Activated CD4-positive, alpha-beta T cell treated with anti-CD3 and anti-CD28 coated beads, Interleukin-2, amount 50 U/mL, for 1 hour (primary cell): ENCODE measurements at places on chromosomes 4 and X.

GRCh38 chr4:73376976-73377375 is 27.1 kb upstream of the ALB start:
- no peak for DNase-seq

GRCh38 chr4:125594056-125594602 is 279.4 kb downstream of the FAT4 start:
- no peak for DNase-seq

- DNase-seq, result no peak
These were observed 6.8 kb upstream of the ACSL4 start for GRCh38 chrX:109739625-109740432.

- DNase-seq, result peak; percentile 8
These were observed 716 bp downstream of the KIT start for GRCh38 chr4:54658252-54659093.

DNA sequence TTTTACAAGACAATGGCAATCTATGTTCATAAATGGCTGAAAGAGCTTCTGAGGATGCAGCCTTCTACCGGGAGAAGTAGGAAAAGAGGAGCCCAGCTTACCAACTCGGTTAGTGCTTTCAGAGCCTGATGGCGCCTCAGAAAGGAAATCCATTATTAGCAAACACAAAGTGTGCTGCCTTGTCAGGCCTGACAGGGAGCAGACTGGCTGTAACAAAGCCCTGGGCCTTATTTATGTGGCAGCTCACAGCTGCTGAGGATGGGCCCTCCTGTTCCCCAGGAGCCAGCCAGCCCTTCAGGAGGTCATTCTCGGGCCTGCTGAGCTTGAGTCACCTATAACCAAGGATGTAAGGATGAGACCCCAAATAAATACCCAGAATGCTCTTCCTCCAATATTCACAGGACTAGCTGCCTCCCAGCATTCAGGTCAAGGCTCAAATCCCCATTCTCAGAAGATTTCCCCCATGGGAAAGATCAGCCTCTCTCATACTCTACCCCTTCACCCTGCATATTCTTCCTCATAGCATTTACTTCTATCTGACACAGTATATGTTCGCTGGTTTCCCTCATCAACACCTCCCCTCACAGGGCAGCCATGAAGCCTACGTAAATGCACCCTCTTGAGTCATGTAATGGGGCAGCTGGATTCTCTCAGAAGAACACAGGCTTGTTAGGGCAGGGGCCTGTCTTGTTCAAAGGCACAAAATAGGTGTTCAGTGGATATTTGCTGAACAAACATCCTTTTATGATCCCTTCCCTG is 227.0 kb upstream of the RASGEF1B start:
- DNase-seq, result no peak

GRCh38 chr4:151340751-151341385 is 15.5 kb upstream of the SH3D19 start:
- no peak for DNase-seq

DNA sequence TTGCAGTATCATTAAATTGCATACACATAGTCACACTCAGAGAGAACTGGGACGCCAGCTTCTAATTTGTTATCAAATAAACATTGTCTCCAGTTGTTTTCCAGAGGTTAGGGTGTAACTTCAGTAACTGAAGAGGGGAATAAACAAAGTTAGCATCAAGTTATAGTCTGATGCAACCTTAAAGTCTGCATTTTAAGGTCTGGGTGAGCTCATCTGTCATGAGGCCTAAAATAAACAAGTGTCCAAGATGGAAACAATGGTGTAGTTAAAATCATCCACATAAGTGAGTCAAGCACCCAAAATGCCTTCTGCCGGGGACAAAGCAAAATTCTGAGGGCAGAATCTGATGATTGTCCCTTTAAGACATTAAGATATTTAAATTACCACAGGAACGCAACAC is 70.3 kb upstream of the EMCN start:
- DNase-seq, result no peak

DNA sequence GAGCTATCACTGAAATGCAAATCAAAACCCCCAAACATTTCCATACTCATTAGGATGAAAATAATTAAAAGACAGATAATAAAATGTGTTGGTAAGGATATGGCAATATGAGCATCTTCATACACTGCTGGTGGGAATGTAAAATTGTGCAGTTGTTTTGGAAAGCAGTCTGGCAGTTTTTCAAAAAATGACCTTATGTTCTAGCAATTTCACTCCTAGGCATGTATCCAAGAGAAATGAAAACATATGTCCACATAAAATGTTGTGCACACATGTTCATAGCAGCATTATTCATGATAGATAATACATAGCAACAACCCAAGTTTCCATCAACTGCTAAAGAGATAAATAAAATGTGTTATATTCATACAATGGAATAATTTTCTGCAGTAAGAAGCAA is 14.8 kb upstream of the GPRASP2 start:
- DNase-seq, result no peak

DNA sequence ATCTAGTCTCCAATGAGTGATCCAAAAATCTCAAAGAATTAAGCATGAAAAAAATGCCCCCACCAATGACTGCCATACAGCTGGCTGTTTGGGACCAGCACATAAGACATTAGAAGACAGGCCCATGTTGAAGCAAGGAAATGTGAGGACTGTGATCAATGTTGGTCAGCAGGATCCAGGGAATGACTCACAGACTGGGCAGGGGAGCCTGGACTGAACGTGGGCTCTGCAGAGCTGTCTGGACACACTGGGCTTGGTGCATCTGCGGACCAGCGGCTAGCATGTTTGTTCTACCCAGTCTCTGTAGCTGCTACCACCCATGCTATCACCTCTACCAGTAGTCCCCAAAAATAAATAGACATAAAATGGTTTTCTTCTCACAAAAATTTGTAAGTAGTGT is 108.6 kb downstream of the PALLD start:
- no peak for DNase-seq

DNA sequence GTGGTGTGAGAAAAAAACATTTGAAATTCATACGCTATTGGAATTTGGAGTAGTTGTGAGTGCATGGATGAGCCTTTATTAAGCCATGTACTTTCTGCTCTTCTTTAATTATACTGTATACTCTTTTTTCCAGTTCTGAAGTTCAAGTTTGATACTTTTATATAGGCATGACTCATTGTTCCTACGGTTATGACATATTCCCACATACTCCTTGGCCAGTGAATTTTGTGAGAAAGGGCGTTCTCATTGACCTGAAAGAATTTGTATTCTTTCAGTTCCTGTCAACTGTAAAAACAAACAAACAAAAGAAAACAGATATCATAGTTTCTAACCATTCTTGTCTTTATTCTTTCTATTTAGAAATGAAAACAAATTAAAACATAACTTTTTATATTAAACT is 407.3 kb downstream of the MAPK10 start:
- DNase-seq, result no peak

- no peak for DNase-seq
These were observed 1.2 kb downstream of the ELF2 start for GRCh38 chr4:139175646-139176301.

- no peak for DNase-seq
These were observed 3.0 kb downstream of the ZNF275 start for GRCh38 chrX:153336988-153337387.

GRCh38 chr4:173009129-173009823 is 159.3 kb upstream of the GALNT7 start:
- DNase-seq, result no peak

DNA sequence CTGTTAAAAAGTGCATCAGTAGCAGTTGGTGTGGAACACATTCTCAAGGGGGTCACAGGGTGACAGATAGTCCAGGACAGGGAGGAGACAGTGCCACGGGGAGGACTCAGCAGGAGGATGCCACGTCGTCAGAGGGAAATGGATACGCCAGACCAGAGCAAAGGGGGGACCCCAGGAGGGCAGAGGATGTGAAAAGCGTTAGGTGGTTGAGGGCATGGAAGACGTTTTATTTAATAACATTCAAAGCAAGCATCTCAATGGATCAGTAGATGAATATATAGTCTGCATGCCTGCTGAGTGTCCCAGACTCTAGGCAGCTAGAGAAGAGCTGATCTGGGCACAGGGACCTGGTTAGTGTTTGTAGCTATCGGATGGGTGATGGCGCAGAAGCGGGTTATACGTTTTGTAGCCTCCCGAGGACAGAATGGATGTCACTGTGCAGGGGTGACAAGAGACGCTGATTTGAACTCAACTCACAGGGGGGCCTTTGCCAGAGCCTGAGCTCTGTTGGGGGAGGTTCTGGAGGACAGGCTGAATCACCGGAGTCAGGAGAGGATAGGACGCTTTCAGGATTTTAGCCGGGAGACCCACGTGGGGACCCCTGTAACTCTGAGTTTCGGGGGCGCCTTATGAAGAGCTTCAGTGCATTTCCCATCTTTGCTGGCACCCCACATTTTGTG is 81.3 kb downstream of the STOX2 start:
- DNase-seq, result no peak

DNA sequence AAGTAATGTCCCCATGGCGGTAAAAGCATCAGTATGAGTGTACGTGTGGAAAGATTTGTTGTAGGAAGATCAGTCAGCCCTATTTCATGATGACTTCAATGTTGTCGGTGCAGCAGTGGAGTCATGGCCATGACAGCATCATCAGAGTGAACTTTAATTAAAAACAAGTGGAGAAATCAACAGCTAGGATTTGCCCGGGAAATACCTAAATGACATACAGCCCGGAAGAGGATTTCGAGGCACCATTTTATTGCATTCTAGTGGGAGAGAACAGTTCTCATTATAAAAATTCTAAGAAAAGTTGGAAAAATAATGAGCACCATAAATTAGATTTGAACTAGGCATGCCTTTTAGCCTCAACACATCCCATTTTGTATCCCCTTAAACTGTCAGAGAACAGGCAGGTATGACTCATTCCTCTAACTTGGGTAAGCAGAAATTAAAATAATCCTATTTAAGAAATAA is 170.1 kb downstream of the SHROOM3 start:
- no peak for DNase-seq

- DNase-seq, result no peak
These were observed 23.0 kb upstream of the BCORL1 start for GRCh38 chrX:129959493-129959832.

- DNase-seq, result no peak
These were observed 142.8 kb downstream of the NDST3 start for GRCh38 chr4:118177126-118177525.

GRCh38 chrX:65745992-65746391 is 78.5 kb downstream of the MSN start:
- DNase-seq, result no peak

DNA sequence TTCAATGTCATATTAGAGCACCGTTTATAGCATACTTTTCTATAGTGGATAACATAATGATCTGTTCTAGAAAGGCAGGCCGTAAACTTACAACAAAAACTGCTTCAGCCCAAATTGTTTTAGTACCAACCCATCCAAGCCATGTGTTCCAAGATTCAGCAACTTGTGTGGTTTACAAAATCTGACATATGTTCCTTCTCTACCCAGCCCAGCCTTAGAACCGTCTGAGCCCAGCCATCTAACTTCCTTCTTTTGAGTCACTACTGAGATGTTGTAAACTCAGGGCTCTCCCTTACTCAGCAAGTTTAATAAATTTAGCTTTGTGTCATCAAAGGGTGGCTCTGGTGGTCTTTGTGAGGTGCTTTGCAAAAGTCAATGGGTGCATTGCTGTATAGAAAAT is 32.4 kb upstream of the REPS2 start:
- no peak for DNase-seq

DNA sequence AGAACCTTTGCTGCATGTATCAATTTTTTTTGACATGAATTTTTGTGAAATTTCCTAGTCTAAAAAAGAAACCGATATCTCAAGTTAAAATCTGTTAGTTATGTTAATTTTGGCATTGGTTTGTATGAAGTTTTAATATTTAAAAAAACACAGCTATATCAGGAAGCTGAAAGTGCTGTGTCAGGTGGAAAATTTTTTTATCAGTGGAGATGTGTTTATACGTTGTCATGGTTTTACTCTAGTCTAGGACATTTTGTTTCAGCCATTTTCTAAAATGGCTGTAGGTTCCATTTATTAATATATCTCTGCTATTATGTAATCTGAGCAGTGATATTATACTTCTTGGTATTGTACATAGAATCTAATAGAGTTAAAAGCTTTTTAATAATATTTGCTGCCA is 34.2 kb downstream of the OCRL start:
- no peak for DNase-seq

GRCh38 chr4:38152305-38152704 is 192.1 kb downstream of the PTTG2 start:
- no peak for DNase-seq

GRCh38 chr4:151727365-151727764 is 33.4 kb downstream of the GATB start:
- no peak for DNase-seq
